HFFc6 (cell line): ENCODE measurements at places on chromosomes 3 and 15. TPM values are rescaled to one million over a fixed set of nuclear protein-coding genes. Genes with fewer than 3 reads are reported as not detected.

DNA sequence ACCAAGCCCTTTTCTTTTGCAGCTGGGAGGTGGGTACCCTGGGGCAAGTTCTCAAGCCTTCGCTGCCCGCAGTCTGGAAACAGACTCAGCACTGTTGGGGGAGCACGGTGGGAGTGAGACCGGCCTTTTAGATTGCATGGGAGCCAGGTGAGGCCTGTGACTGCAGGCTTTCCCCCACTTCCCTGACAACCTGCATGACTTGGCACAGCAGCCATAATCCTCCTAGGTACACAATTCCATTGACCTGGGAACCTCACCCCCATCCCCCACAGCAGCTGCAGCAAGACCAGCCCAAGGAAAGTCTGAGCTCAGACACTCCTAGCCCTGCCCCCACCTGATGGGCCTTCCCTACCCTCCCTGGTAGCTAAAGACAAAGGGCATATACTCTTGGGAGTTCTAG is 52.2 kb upstream of the CCDC80 start:
- peaks cover 68% of the 10 kb centered on the region for H3K4me1 ChIP-seq
- no peak overlapping the region for H3K27ac ChIP-seq
- H3K27me3 ChIP-seq = no peaks in the 10 kb centered on the region
- no peak for DNase-seq
- no peak overlapping the region for H3K4me3 ChIP-seq

DNA sequence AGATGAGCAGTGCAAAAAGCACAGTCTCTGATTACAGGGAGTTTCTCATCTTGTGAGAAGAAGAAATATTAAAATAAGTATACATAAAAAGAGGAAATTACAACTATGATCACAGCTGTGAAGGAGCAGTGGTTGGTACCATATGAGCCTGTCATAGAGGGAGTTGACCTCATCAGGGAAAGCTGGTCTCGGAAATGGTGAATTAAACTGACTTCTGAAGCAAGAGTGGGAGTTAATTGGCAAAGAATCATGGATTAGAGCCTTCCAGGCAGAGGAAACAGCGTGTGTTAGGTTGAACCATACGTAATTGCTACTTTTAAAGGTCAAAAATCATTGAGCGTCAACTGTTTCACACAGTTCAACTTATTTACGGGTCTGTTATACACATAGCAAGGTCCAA is 539.1 kb downstream of the EDEM1 start:
- peaks cover 2% of the 10 kb centered on the region for H3K27me3 ChIP-seq
- H3K4me3 ChIP-seq = no peak overlapping the region
- DNase-seq = no peak

Gene ZMYND10
- 0.29 and 0.83 TPM in 2 replicates for total RNA-seq

Gene GP9
- not detected in 3 replicates for total RNA-seq

DNA sequence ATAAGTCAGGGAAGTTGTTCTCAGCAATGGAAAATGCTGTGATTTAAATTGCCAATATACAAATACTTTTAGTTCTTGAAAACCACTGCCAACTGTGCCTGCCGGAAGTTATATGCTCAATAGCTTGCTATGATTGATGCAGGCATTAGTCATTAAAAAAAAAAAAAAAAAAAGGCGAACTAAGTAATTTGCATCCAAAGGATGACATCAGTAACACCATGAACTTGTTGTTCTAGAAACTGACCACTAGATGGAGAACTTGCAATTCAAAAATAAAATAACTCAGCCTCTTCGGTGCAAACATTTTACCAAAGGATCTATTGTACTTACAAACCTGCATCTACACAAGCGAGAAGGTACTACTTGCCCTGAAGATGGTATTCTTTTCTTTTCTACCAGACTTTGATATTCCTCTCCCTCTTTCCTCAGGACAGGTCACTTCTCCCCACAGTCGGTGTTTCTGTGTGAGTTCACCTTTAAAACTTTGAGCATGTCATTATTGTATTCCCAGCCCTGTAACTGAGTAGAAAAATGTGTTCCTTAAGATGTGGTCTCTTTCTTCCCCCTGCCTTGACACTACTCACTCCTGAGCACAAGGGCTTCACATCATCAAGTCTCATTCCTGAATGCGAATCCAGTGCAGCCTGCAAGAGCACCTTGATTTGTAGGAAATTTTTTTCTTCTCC is 115.0 kb upstream of the VEPH1 start:
- peak overlapping the region; percentile 28; the same call in 1 of the 2 replicates for H3K4me3 ChIP-seq
- H3K36me3 ChIP-seq = no peaks in the 10 kb centered on the region
- peak; percentile 73 for DNase-seq
- H3K27ac ChIP-seq = no peak overlapping the region
- peaks cover 25% of the 10 kb centered on the region for H3K4me1 ChIP-seq

Gene ECE2
- total RNA-seq = not detected in 3 replicates

Gene LRIG1
- 1.9 to 2.4 TPM (median 2.1 TPM) in 3 replicates for total RNA-seq

- 0 out of 2 replicates have a peak overlapping the region, but pooled peaks have one; percentile 22 for H3K27ac ChIP-seq
- no peak for DNase-seq
- peaks cover 43% of the 10 kb centered on the region for H3K36me3 ChIP-seq
- H3K4me1 ChIP-seq = peaks cover 49% of the 10 kb centered on the region
- peaks cover 3% of the 10 kb centered on the region; the same call in 1 of the 2 replicates for H3K27me3 ChIP-seq
Observed at GRCh38 chr3:187735837-187736236, 9.4 kb downstream of the BCL6 start.

Gene HRG
- not detected in 3 replicates for total RNA-seq
